ENCODE measurements at places on chromosomes 3 and 15. TPM values are rescaled to one million over a fixed set of nuclear protein-coding genes. Genes with fewer than 3 reads are reported as not detected.

Gene RASGRP1
- 0.58 TPM for total RNA-seq

Gene IL16
- total RNA-seq, result not detected

Gene APPL1
- total RNA-seq, result 16.5 TPM

Gene CYP19A1
- 0.41 TPM for total RNA-seq

Gene GOLGA8J
- total RNA-seq, result 0.10 TPM

Gene CHRD
- total RNA-seq, result 0.39 TPM

Gene SH3GL3
- 0.59 TPM for total RNA-seq

Gene PFKFB4
- total RNA-seq, result 9.0 TPM

Gene STARD5
- total RNA-seq, result 2.1 TPM

Gene GCHFR
- 7.3 TPM for total RNA-seq

Gene CACNA2D2
- 0.42 TPM for total RNA-seq

Gene FMN1
- 0.70 TPM for total RNA-seq

Gene ANKRD34C
- total RNA-seq, result not detected

Gene SNAPC5
- 49.8 TPM for total RNA-seq

Gene MAP1A
- total RNA-seq, result 0.85 TPM

Gene OSTN
- total RNA-seq, result not detected

Gene SLC25A20
- total RNA-seq, result 10.8 TPM

Gene CXCR6
- not detected for total RNA-seq

Gene GOLIM4
- 14.0 TPM for total RNA-seq

Gene CCDC39
- not detected for total RNA-seq

Gene CCR1
- not detected for total RNA-seq

Gene PRSS50
- not detected for total RNA-seq

Gene SGO1
- 16.3 TPM for total RNA-seq

Gene DNASE1L3
- not detected for total RNA-seq

Gene LIPH
- 5.6 TPM for total RNA-seq

Gene BRK1
- total RNA-seq, result 169 TPM

Gene IDH3A
- total RNA-seq, result 66.3 TPM

Gene TMCC1
- total RNA-seq, result 14.6 TPM

Gene MOBP
- not detected for total RNA-seq

Gene CACNA1D
- 1.2 TPM for total RNA-seq

Gene ECE2
- total RNA-seq, result not detected

Gene GATM
- total RNA-seq, result 2.7 TPM

Gene IL5RA
- not detected for total RNA-seq
